SW 1271 (cell line): ENCODE measurements at places on chromosomes 16 and 17.

GRCh38 chr16:28193530-28194423, 18.0 kb downstream of the XPO6 start:
- peak; percentile 71 for DNase-seq

GRCh38 chr17:37123941-37124820, 175.4 kb downstream of the AATF start:
- no peak for DNase-seq

GRCh38 chr17:9434642-9435057, 141.0 kb downstream of the STX8 start:
- DNase-seq = no peak

DNA sequence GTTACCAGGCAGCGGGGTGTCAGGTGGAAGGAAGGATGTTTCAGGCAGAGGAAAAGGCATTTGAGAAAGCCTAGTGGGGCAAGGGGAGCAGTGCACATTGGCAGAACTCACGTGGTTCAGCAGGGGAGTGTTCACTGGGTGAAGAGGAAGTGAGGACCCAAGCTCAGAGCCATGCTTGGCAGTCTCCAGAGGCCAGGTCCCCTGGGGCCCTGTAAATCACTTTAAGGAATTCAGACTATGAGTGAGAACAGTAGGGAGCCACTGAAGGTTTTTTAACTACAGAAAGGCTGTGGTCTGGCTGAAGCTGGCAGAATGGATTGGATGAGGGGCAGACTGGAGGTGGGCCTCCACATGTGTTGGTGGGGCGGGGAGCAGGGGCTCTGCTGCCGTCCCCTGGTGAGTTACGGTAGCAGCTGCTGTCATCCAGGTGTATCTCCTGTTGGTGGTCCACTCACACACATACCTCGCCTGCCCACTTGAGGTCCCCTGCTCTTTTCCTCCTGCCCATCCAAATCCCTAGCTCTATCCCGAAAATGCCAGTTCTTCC, 5.1 kb downstream of the CLEC16A start:
- DNase-seq = no peak

DNA sequence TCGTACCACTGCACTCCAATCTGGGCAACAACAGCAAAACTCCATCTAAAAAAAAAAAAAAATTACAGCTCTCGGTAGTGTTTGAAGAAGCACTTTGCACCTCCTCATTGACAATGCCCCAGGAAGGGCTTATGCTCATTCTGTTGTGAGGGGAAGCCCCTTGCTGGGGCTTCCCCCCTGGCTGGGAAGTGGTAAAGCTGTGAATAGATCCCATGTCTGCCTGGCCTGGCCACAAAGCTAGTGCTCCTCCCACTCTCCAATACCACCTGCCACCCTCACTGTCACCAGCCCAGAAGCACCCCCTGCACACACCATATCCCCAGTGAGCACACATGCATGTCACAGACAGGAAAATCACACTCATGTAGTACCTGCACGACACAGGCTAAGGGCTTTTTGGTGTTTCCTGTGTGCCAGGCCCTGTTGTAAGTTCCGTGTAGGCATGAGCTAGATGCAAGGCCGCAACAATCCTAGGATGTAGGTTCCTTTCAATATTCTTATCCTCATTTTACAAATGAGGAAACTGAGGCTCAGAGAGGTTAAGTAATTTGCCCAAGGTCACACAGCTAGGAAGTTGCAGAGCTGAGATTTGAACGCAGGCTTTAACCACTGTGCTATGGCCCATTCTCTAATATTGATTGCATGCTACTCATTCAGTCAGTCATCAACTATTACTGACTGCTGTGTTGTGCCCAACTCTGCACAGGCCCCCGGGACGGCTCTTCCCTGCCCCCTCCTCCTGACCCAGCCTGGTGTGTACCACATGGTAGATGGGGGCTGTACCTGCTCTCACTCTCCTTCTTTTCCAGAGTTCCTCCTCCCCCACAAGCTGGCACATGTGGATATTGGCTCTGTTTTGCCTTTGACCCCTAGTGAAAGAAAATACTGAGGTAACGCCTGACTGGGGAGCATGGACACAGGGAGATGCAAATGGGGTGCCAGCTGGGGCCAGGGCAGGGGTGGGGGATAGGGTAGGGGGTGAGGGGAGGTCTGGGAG, 11.9 kb upstream of the COL1A1 start:
- no peak for DNase-seq

DNA sequence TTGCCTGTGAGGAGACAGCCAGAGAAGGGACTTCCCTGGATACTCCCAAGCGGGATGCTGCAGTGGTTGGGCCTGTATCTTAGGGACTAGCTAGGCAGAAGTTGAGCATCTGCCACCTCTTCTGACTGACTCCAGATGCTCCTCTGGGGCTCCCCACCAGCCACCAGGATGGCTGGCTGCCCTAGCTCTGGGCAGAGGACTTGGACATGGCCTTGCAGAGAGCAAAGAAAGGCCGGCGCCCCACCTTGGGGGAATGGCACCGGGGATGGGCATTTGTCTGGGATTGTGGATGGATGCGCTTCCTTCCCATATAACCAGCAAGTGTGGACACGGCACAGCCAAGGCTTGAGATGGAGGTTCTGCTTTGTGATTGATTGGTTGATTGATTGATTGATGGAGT, 69.0 kb downstream of the OR1D5 start:
- DNase-seq = no peak

DNA sequence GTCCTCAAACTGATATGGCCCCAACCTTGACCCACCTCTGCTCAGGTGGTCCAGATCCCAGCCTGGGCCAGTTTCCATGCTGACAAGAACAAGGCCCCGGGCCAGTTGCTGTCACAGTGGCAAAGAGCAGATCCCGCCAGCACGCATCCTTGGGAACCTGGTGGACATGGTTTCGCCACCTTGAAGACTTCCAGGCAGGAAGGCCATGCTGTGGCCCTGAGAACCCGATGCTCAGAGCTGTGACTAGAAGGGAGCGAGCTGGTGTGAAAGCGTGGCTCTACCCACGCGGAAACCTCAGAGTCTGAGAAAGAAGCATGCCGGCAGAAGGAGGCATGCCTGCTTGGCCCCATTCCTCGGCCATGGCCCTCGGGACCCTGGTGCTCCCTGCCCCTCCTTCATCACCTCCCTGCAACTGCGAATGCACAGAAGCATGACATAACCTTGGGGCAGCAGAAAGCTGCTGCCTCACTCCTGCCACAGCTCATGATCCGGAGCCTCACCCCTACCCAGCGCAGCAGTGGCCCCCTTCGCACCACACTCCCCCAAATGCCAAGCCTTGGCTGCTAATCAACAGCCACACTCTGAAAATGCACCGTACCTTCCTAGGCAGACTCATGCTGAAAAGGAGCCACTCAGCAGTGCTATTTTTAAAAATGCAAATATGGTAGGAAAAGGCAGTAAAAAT, 33.2 kb downstream of the UBE2O start:
- no peak for DNase-seq

DNA sequence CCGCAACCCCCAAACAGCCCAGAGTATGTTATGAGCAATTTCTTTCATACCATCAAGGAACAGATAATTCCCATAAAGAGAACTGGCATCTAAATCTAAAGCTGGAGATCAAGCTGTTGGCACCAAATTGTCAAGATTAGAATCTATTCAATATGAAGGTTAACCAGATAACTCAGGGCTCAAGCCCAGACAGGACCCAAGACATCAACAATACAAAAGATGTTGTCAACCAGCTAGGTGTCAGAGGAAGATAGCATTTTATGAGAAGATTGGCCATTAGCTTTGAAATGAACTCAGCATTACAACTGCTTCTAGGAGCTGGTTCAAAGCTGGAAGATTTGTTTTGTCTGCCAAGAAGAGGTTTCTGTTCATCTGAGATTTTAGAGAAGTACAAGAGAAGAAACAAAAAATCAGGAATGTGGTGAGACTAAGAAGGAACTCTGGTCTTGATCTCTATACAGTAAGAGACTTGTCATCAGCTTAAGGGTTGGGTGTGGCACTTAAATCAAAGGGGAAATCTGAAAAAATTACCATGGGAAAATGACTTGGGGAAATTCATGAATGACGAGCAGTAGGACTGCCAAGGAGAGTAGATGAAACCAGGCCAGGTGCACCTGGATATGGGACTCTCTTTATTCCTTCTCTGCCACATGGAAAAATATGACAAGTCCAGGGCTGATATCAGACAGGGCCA, 64.2 kb upstream of the COX10 start:
- DNase-seq = no peak

DNA sequence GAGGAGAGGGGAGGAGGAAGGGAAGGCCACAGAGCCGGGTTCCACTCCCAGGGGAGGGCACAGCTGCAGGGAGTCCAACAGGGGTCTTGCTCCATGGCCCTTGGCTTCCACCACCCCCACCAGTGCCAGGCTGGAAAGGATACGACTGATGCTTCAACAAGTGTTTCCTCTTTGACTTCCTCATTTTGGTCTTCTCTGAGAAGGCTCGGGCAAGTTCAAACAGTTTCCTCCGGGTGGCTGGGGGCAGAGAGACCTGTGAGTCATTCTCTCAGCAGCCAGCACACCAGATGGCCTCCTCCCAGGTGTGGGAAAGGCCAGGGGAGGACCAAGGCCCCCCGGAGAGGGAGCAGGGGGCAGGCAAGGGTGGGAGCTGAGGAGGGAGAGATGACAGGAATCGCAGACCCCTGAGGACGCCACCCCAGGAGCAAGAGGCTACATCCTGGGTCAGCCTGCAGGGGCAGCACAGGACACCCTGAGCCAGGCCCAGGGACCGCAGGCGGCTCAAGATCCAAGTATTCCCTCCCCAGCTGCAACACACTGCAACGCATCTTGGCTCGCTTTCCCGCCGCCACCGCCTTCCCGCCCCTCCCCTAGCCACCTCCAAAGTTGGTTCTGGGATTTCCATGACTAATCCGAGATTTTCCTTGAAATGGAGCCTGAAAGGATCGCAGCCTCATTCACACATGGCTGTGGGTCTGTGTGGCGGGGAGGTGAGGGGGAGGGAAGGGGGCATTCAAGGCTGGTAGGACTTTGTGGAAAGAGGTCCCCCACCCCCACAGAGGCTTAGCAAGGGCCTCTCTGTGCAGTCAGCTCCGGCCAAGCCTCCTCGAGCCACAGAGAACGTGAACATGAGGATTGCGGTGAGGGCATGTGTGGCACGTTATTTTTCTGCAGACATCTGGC, 18.4 kb upstream of the MRPS23 start:
- no peak for DNase-seq

- no peak for DNase-seq
These were observed 38.1 kb upstream of the METRNL start for GRCh38 chr17:83041305-83041704.

DNA sequence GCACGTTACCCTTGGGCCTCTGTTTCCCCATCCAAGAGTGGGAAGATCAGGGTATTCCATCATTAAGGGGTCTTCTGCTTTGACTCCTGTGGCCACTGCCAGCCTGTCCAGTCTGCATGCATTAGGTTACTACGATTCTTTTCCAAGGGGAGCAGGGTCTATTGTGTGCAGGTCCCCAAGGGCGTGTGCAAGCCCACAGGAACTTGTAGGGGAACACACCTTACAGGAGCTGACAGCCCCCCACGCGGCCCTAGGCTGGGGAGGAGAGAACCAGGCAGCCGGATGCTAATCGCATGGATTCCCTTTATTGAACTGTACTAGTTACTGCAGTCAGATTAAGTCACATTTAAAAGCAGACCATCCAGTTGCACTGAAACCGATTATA, 116.7 kb downstream of the C16orf78 start:
- no peak for DNase-seq

- no peak for DNase-seq
These were observed 67.5 kb downstream of the AMFR start for GRCh38 chr16:56357765-56358322.

- no peak for DNase-seq
These were observed 9.5 kb downstream of the METRNL start for GRCh38 chr17:83088909-83089308.

GRCh38 chr16:67294938-67295361, 15.6 kb downstream of the PLEKHG4 start:
- DNase-seq = no peak

DNA sequence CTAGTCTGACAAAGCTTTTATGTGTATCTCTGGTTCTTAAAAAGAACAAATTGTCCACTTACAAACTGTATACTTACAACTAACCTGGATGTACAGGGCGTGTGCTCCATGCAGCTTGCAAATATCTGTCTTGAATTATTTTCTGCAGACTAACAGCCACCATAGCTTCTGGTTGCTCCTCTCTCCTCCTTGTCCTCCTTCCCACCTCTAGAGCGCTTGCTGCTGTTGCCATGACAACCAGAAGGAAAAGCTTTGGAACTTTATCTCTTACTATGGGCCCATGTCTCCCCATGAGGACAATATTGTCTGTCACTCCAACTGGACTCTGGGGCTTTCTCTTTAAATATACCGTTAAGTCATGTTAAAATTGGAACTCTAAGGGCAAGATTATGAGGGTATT, 71.5 kb upstream of the DHX40 start:
- no peak for DNase-seq

GRCh38 chr16:521381-522210, 5.9 kb upstream of the CAPN15 start:
- DNase-seq = no peak

DNA sequence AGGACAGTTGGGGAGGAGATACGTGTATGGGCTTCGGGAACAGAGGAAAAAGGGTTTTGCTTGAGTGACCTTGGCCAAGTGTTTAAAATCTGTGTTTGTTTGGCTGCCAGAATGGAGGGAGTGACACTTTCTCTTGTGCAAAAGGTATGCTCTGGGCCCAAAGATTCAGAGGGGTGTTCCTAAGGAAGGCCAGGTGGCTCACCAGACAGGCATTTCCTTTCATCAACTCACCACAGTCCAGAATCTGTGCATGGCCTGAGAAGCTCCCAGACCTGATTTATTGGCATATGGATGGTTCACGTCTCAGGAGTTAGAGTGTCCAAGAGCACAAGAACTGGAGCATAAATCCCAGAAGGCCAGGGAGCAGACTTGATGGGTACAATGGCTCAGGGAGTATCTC, 53.4 kb upstream of the NLK start:
- DNase-seq = peak; percentile 59

GRCh38 chr16:81956213-81956948, 54.9 kb downstream of the SDR42E1 start:
- DNase-seq = no peak

- no peak for DNase-seq
These were observed 8.9 kb downstream of the RNF166 start for GRCh38 chr16:88697116-88697830.

- no peak for DNase-seq
These were observed 9.8 kb upstream of the SOST start for GRCh38 chr17:43768382-43768781.

GRCh38 chr17:17226451-17227265, 10.3 kb downstream of the FLCN start:
- no peak for DNase-seq
